Cerebellar cortex (tissue), 1 donor: ENCODE measurements at places on chromosomes 6 and 20.

- no peak for DNase-seq
Observed at GRCh38 chr20:13515291-13515690, 123.4 kb downstream of the TASP1 start.

DNA sequence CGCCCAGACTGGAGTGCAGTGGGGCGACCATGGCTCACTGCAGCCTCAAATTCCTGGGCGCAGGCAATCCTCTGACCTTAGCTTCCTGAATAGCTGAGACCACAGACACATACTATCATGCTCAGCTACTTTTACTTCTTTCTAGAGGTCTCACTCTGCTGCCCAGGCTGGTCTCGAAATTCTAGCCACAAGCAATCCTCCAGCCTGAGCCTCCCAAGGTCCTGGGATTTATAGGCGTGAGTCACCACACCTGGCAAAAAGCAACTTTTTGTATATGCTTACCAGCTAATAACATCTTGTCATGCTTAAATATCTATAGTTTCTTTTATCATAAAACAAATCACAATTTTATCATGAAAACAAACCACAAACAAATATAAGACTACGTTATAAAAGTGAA lies 23.0 kb downstream of the RNASET2 start:
- no peak for DNase-seq

DNA sequence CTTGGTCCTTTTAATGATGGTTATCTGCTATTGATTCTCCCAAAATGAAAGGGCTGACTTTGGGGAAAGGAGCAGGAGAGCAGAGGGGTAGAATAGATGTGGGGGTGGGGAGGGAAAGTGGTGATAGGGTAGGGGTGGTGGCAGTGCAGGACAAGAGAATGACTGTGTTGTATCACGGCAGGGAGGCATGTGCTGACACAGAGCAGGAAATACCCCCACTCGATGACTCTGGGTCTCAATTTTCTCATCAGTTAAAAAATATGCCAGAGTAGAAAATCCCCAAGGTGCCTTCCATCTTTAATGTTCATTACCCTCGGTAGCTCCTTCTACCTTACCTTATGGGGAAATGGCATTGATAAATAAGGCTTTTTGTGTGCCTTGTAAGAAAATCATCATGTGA lies 79.0 kb upstream of the ATXN1 start:
- DNase-seq: no peak

DNA sequence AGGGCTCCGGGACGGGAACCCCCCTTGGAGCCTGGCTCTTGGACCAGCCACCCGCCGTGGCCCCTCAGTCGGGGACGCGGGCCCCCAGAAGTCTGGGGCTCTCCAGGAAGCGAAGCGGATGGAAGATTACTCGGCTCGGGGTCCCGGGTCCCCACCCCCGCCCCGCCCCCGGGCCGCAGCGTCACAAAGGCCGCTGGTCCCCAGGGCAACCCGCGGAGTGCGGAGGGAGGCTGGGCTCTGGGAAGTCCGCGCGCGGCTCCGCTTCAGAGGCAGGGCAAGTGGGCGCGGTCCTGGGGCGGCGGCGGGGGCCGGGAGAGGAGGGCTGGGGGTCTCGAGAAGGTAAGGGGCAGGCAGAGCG lies at the start of gene FNDC11:
Gene FNDC11, plus strand, starts transcription at position 227 of the 358 bp plus-strand sequence. CDS start 1,505 bp downstream, outside the sequence.
- DNase-seq: no peak

- DNase-seq: no peak
Observed at GRCh38 chr20:52744441-52744840, 227.7 kb upstream of the TSHZ2 start.

GRCh38 chr6:108707328-108707976 lies 140.8 kb upstream of the ARMC2 start:
- no peak for DNase-seq

- DNase-seq: no peak
Observed at GRCh38 chr6:112413780-112414179, 66.7 kb downstream of the RFPL4B start.

- DNase-seq: no peak
Observed at GRCh38 chr6:151842816-151843215, 35.3 kb downstream of the ESR1 start.

DNA sequence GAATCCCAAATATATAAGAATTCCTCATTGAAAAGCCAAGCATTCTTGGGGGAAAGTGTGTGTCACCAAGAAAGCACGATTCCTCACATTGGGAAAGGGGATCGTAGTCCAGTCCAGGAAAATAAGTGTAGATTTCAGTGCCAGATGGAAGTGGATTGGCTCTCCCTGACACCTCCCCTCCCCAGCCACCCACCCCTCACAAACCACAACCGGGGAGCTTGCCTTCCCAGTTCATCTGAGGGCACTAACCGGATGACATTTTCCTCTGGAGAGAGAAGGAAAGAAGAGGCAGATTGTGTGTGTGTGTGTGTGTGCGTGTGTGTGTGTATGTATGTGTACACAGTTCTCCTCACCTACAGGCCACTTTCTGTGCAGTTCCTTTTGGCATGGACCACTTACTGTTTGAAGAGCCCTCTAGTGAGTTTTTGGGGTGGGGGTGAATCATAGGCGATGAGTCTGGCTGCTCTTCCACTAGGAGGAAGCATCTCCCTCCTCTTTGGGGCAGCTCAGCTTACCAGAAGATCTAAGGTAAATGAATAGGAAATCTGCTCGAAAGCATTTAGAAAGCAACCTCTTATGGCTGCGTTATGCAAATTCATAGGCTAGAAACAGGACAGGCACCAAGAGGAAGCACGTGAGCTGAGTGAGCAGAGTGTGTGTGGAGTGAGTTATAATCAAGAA lies 20.8 kb downstream of the DAAM2 start:
- no peak for DNase-seq

- DNase-seq: no peak
Observed at GRCh38 chr6:84460491-84460890, 233.0 kb upstream of the CEP162 start.

- no peak for DNase-seq
Observed at GRCh38 chr20:38194971-38195504, 30.0 kb upstream of the TGM2 start.

DNA sequence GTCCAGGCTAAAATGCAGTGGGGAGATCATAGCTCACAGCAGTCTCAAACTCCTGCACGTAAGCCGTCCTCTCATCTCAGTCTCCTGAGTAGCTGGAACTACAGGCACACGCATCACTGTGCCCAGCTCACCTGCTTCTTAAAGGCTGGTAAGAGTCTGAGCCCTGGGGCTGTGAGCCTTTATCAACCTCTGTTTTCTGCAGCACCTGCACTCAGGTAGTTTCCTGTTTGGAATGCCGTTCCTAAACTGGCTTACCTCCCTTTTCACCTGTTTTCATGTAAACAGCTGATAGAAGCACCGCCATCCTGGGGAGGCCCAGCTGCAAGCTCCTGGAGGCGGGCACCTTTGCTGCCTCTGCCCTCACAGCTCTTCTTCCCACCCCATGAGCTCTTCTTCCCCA lies 45.4 kb downstream of the SLC24A3 start:
- DNase-seq: no peak
